ENCODE measurements at places on chromosomes 7 and 10.
A peak's percentile ranks its signal among the peaks of the same experiment; 100 is the strongest.

DNA sequence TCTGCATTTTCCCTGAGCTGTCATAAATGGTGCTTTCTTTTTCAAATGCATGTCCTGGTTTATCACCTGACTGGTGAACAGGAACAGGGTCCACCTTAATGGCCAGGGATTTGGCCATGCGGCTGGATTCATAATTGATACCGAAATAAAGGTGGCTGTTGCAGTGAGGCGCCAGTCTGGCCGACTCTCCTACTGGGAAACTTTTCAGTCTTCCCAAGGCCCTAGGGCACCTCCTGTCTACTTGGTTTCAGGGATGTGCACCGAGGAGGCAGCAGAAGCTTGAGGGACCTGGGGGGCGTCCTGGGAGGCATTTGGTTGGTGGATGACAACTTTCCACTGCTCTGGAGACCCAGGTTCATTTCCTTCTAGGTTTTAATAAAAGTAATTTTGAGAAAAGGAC, 46.4 kb upstream of the FIGNL1 start:
- no peak for DNase-seq

- DNase-seq = no peak
Measured at GRCh38 chr10:7335977-7336376, 74.9 kb downstream of the SFMBT2 start.

DNA sequence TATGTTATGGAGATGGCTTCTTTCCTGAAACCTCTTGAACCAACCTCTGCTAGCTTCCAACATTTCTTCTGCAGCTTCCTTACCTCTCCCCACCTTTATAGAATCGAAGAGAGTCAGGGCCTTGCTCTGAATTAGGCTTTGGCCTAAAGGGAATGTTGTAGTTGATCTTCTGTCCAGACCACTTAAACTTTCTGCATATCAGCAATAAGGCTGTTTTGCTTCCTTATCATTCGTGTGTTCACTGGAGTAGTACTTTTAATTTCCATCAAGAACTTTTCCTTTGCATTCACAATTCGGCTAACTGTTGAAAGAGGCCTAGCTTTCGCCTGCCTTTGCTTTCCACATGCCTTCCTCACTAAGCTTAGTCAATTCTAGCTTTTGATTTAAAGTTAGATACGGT, 48.0 kb downstream of the KLHDC10 start:
- DNase-seq = no peak

DNA sequence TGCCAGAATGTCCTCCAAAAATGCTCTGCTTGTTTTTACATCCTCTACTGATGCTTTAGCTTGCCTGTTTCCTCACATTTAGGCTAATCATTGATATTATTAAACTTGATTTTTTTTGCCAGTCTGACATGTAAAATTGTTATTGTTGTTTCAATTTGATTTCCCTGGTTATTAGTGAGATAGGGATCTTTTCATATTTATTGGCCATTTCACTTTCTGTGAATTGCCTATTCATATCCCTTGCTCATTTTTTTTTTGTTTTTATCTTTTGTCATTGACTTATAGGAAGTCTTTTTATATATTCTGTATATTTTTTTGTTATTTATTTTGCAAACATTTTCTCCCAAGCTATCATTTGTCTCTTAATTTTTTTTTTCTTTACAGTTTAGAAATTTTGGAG, 13.2 kb downstream of the FAM221A start:
- no peak for DNase-seq

DNA sequence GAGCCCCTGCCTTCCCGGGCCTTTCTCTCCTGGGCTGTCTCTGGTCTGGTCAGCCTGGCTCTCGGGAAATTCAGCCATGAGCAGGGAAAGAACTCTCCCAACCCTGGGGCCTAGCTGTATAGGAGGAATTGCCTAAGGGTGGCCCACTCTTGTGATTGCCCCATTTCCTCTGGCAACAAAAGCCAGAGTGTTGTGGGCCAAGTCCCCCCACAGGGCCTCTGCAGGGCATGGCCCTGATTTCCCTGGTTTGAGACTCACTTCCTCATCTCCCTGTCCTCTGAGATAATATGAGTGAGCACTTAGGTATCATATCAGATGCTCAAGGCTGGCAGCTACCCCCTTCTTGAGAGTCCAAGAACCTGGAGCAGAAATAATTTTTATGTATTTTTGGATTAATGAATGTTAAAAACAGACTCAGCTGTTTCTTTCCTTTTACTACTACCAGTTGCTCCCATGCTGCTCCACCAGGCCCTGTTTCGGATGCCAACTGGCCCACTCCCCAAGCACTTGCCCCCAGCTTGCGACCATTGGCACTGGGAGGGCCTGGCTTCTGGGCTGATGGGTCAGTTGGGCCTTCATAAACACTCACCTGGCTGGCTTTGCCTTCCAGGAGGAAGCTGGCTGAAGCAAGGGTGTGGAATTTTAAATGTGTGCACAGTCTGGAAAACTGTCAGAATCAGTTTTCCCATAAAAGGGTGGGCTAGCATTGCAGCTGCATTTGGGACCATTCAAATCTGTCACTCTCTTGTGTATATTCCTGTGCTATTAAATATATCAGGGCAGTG, 11.4 kb downstream of the IRF5 start:
- no peak for DNase-seq

DNA sequence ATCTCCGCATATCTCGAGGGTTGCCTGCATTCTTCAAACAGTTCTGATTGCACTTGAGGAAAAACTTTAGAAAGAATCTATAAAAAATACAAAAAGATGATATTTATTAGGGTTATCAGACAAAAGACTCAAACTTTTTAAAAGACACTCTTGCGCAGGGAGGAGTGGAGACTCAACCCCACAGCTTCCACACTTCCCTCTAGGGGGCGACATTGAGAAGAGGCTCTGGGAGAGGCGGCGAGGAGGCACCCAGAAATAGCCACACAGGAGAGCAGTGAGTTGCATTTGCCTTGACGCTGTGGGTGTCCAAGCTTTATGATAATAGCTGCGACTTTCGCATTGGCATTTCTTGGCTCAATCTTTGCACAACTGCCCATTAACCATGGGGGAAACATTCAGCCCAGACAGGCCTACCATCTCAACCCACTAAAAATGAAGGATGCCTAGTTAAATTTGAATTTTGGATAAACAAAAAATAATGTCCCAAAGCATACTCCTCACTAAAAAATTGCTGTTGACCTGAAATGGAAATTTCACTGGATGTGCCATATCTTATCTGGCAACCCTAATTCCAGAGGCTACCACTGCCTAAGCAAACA, 86.2 kb downstream of the EBF3 start:
- peak; percentile 17 for DNase-seq

- no peak for DNase-seq
Measured at GRCh38 chr7:105131033-105131656, 117.1 kb downstream of the KMT2E start.

- DNase-seq = no peak
Measured at GRCh38 chr7:39434012-39434411, 132.2 kb upstream of the YAE1 start.

GRCh38 chr7:159030490-159031134, 114.1 kb downstream of the VIPR2 start:
- DNase-seq = peak; percentile 90

DNA sequence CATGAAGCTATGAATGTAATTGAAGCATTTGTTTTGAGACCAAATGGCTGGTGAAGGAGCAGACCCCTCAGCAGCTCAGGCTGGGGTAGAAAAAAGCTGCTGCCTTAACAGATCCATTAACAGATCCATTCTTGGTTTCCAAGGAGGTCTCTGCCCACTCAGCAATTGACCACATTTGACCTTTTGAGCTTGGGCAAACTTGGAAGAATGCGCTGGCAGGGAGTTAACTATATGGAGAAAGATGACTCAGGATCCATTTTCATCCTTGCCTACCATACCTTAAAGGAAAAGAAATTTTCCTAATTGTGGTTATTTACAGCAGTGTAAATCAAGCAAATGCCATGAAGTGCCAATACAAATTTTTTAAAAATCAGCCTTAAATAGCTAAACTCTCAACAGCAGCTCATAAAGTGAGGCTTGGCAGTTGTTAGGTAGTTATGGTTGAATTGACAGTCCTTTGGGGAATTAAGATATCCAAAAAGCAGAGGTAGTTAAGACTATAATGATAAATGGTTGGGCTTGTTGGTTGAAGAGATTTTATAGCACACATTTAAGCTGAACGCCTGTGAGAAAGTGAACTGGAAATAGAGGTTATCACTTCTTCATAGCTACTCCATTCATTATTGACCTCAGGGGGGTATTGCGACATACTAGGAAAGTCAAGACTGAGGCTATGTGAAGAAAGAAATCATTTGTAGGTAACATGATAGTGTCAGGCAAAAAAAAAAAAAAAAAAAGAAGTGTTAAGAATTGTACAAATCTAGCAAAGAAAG, 83.9 kb downstream of the MKX start:
- DNase-seq = no peak

DNA sequence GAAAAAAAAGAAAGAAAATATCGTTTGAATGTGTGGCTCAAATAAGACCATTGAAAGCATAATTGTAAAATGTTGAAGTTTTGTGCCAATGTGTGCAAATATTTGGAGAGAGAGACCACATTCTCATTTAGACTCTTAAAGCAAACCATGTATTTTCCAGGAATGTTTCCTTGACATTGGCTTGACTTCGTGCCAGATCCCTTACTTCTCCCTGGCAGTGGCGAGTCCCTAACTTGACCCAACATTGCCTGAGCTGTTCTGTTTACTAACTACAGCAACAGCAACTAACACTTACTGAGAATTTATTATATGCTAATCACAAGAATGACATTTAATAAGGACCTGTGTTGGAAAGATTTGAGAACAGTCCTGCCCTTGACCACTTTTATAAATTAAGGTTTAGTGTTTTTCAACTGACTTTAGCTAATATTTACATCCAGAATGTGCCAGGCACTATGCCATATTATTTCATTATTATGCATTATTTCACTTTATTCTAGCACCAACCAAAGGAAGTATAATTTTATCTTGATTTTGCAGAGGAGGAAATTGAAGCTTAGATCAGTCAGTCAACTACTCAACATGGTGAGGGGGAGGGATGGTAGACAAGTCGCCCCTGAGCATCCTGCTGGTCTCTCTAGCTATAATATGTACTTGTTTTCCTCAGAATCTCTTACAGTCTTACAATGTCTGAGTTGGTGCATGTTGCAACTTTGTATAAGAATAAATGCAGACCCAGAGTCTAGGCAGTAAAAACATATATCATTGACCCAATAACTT, 29.7 kb downstream of the ZNF467 start:
- DNase-seq = no peak

DNA sequence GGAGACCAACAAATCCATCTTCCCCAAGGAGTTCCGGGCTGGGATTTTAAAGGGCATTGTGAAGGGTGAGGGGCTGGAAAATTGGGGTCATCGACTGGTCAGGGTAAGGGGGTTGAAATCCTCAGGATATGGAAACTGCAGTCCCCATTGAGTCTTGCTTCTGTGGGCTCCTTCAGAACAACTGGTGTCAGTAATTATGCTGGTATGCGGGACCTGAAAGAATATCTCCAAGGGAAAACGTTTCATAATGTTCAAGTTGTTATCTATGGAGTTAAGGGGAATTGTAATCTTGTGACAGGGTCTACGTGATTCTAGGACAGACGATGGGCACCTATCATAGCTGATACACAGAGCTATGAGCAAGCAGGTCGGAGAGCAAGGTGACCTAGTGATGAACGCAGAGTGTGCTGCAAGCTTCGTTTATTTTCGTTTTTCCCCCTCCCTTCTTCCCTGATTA, 494 bp upstream of the RHBDD2 start:
- no peak for DNase-seq

- DNase-seq = no peak
Measured at GRCh38 chr7:118029826-118030422, 154.0 kb upstream of the LSM8 start.

DNA sequence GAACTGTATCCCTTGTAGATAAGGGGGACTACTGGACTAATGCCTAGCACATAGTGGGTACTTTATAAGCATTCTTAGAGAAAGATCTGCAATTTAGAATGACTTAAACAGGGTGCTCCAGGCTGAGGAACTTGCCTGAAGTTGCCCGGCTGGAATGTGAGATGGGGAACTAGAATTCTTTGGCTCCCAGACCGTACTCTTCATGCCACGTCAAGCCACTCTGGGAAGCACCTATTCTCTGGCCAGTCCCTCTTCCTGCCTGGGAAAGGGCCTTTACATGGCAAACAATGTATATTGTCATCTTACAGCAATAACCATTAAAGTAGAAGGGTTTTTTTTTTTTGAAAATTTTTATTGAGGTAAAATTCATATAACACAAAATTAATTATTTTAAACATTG, 34.5 kb downstream of the ATXN7L1 start:
- no peak for DNase-seq

DNA sequence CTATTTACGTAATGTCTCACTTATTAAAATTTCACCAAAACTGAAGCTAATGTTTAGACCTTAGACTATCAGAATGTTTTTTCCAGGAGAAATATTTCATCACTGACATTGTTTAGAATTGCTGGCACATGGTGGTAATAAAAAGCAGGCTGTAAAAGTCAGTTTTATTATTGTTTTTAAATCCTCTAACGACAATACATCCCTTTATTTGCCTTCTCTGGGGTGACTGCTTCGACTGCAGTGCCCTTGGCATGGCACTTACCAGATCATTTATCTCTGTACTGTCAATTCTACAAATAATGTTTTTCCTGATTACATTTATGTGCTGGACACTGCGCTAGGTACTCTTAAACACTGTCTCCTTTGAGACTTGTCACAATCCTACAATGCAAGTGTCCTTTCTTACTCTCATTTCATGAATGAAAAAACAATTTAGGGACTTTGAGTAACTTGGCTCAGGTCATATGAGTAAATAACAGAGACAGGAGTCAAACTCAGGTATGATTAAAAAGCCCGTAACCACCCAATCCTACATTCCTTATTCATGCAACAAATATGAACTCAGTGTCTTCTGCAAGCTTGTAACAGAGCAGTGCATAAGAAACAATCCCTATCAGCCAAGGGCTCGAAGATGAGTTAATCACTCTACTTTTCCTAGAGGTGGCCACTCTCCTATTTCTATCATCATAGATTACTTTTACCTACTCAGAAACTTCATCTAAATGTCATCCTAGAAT, 5.6 kb upstream of the ING3 start:
- DNase-seq = no peak

GRCh38 chr7:5425507-5426225, 2.0 kb upstream of the TNRC18 start:
- DNase-seq = peak; percentile 96

GRCh38 chr10:107994621-107995270, 830.2 kb upstream of the SORCS1 start:
- DNase-seq = no peak

- DNase-seq = no peak
Measured at GRCh38 chr7:3861941-3862340, 560.9 kb downstream of the SDK1 start.

Data from retina (tissue), 1 donor.